Foreskin keratinocyte (primary cell): ENCODE measurements at places on chromosomes 12 and 14. TPM values are rescaled to one million over a fixed set of nuclear protein-coding genes. Genes with fewer than 3 reads are reported as not detected.

Gene AHSA1
- 223 and 277 TPM in 2 replicates for polyA plus RNA-seq

DNA sequence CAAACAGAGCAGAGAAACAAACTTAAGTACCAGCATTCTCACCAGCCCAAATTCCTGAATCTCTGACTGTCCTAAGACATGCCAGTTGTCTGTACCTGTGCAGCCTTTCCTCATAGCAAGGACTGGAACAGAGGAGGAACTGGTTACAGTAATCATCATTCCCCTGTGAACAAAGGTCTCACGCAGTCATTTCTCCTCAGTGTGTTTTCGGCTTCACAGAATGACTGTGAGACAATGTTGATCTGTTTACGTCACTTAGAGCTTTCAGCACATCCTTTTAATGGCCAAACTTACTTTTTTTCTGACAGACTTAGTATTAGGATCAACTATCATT, 169.0 kb downstream of the FBXL14 start:
- no peak for DNase-seq

DNA sequence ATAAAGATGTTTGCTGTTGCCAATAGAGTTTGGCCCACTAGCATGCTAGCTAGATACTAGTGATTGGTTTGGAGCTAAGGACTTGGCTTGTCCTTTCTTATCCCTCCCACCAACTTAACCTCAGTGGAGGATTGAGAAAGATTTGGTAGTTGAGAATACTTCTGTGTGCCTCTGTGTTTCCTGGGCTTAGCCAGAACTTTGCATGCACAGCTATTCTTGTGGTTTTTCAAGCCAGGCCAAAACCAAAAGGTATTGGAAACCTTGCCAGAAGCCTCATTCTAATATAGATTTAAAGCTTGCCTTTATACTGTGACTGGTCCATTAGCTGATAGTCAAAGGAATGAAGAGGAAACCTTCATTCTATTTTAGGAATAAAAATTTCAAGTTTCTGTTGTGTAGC, 188.5 kb downstream of the CCDC91 start:
- DNase-seq, result no peak

GRCh38 chr12:119171291-119171690, 7.4 kb upstream of the HSPB8 start:
- no peak for DNase-seq

Gene SERPINA9
- not detected in 2 replicates for polyA plus RNA-seq

DNA sequence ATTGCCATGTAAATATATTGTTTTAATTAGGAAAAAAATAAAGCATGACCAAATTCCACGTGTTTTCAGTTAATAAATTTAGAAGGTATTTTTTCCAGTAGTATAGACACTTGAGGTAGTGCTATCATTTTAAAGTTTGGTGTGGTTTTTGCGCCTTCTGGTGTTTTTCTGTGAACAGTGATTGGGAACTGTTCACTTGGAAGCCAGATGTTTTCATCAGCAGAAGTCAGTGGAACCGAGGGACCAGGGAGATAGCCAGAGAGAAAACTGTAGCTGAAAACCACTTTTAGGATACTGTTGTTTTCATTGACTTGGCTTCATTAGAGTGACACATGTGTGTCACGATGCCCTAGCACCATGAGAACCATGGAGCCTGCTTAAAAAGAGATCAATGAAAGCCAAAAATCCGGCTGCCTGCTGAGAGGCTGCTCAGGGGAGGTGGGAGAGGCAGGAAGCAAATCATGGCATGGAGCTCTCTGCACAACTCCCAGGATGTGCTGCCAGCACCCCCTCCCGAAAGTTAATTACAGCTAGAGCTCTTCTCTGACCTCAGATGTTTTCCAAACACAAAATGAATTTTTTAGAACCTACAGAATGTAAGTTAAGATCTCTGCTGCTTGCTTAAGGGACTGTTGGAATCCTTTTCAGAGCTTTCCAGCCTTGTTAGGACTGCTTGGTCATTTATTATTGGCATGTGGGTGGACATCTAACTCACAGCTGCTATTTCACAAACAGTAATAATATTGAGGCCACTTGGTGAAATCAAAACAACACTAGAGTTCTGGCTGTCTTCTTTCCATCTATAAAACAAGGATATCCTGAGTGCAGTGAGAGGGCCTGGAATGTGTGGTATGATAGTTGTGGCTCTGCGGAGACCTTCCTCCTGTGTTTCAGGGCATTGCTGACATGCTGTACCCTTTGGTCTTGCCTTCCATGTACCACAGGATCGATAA, 192.3 kb downstream of the ANO4 start:
- no peak for DNase-seq

DNA sequence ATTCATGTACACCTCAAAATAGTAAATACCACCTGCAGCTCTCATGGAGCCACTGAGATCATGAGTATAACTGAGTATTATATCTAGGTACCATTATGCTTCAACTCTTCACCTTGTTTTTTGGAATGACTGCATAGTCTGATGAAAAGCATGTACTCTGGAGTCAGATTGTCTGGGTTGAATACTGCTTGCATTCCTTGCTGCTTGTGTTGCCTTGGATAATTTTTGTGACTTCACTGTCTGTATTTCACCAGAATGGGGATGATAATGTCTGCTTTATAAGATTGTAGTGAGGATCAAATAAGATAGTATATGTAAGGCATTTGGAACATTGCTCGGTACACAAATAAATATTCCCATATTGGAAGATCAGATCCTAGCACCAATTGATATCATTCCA, 54.2 kb downstream of the SUSD6 start:
- DNase-seq, result no peak

DNA sequence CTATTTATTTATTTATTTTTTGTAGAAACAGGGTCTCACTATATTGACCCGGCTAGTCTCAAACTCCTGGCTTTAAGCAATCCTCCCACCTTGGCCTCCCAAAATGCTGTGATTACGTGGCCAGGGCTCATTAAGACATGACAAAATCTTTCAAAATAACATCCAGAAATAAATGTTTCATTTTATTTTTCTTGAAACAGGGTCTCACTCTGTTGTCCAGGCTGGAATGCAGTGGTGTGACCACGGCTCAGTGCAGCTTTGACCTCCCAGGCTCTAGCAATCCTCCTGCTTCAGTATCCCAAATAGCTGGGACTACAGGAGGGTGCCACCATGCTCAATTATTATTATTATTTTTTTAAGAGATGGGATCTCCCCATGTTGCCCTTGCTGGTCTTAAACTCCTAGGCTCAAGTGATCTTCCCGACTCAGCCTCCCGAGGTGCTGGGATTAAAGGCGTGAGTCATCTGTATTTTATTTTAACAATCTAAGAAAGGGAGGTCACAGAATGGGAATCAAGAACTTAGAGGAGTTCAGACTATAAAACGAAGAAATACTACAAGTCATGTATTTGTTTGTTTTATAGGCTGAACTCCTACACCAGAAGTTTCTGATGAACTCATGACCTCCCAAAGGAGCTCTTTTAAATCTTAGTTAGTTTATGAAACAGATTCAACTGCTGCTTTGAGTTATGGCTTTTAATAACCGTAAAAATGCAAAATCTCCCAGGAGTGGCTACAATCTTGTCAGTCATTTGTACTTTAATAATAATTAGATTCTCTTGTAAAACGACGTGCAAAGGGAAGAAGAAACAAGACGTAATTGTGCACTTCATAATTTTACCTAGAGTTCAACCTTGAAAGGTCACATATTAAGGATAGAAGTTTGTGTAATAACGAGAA, 2.1 kb upstream of the TMEM263 start:
- DNase-seq, result peak; percentile 41

Gene KCNJ8
- polyA plus RNA-seq, result not detected in 2 replicates

DNA sequence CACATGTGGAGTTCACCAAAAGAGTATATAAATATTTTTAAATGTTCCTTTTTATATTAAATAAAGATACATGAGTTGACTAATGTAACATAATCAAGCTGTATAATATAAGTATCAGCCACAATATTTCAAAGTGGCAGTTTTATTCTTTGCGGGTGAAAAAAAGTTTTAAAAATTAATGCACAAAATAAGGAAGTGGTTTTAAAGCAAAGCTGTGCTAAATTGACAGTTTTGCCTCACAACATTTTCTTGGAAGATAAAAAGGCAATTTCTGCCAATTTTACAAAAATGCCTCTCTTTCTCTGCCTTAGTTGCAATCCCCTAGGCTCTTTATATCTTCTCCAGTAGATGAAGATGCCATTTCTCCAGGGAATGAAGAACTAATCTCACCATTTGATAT, 719.1 kb downstream of the C12orf50 start:
- DNase-seq, result no peak

Gene SMCO2
- 1.1 TPM in 2 replicates for polyA plus RNA-seq

DNA sequence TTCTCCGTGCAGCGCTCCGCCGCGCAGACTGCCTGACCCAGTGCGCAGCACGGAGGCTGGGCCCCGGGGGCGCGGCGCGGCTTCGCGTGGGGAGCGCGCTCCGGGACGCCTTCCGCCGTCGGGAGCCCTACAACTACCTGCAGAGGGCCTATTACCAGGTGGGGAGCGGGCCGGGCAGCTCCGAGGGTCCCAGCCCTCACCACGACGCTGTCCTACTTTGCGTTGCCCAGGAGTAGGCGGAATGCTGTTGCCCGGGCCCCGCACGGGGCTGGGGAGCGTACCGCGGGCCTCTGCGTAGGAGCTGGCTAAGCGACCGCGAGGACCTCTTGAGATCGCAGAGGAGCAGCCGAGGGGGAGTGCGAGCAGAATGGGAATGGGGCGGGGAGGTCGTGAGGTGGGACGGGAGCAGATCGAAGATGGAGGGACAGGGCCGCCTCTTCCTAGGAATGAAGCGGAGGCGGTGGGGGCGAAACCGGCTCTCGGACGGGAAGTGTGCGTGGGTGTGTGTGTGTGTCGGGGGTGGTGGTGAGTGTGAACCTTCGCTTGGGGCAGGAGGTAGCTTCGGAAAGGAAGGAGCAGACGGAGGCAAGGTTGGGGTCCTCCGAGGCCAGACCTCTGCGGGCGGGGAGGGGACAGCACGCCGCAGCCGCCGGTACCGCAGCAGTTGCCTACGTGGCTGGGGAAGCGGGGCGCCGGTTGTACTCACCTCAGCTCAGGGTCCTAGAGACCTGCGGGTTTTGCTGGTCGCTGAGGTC, 751 bp downstream of the P3H3 start:
- peak; percentile 57 for DNase-seq

DNA sequence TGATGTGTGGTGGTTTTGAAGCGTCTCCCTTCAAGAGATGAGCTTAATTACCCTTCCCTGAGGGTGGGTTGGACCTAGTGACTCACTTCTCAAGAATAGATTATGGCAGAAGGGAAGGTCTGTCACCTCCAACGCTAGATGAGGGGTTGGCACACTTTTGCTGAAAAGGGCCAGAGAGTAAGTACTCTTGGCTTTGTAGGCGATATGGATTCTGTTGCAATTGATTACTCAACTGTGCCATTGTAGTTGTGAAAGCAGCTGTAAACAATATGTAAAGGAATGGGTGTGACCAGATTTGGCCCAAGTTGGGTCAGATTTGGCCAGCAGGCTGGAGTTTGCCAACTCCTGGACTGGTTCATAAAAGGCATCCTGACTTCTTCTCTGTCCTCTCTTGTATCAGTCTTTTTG, 53.3 kb downstream of the SMIM41 start:
- no peak for DNase-seq

DNA sequence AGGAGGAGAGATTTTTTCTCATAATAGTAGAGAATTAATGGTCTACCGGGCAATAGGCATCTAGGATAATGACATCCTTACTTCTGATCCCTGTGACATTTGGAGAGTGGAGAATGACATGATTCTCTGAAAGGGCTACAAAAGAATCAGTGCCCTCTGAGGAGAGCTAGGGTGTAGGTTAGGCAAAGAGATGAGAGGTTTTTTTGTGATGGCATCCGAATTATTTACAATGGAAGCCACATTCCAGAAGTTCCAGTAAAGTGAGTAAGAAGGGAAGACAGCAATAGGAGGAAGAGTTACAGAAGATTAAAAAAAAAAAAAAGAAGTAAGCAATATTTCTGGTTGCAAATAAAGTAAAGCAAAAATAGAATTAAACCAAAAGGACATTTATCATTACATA, 478.0 kb downstream of the RMST start:
- DNase-seq, result peak; percentile 44

- peak; percentile 96 for DNase-seq
These were observed 423.6 kb downstream of the BTG1 start for GRCh38 chr12:91722072-91722471.

GRCh38 chr14:101757064-101757838, 4.3 kb upstream of the PPP2R5C start:
- DNase-seq, result no peak

DNA sequence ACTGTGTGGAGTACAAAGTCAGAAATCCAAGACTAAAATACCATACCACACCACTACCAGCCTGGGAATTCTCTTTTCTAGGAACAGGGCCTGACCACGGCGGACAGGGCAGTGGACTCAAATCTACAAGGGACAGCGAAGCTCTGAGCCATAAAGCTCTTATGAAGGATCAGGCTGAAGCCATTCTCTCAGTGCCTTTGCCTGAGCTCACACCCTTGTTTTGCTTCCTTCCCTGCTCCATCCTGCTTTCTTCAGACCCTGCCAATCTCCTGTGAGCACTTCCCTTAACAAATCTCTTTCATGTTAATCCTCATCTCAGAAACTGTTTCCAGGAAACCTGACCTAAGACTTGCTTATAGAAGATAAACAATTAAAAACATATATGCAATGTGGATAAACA, 398.5 kb downstream of the MDGA2 start:
- no peak for DNase-seq

- DNase-seq, result no peak
These were observed 39.3 kb upstream of the DLK1 start for GRCh38 chr14:100687386-100687785.

Gene RAPGEF3
- polyA plus RNA-seq, result 6.0 and 6.5 TPM in 2 replicates

GRCh38 chr12:47216150-47216677, 136.5 kb upstream of the AMIGO2 start:
- no peak for DNase-seq

DNA sequence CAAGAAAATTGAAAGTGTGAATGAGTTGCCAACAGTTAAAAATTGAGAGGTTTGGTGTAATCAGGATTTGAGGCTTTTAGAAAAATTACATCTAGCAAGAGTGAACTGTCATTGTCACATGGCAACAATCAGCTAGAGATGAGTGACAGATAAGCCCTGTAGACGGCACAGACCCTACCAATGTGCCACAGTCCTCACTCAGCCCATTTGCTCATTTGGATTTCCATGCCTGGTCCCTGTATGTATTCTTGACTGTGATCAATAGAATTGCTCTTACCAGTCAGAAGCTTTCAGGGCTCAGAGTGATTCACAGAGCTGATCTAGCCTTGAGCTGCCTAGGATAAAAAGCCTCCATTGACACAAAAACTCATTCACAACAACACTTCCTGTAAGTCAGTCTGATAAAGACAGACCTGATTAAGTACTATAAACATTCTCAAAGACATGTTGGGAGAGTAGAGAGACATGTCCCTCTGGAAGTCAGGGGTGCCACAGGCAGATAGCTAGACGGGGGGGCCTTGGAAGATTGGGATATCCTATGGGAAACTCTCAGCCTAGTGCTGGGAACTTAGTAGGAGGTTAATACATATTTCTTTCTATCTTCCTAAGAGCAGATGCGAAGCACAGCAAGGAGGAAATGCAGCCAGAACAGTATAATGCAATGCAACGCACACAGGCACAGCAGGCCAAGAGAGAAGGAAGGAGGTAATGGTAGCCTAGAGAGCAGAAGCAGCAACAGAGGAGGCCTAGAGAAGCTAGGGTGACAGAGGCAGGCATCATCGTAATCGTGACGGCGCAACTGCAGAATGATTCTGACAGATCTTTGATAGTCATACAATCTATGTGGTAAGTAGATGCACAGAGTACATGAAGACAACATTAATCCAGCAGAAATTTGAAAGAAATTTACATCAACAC, 2.0 kb upstream of the PELI2 start:
- no peak for DNase-seq
